T-helper 2 cell treated with Interferon-gamma antibody and Interleukin-4, amounts not matched to agents 5 μg/mL and 100 μg/mL, for 36 hours (primary cell): ENCODE measurements at places on chromosomes 4 and X.

DNA sequence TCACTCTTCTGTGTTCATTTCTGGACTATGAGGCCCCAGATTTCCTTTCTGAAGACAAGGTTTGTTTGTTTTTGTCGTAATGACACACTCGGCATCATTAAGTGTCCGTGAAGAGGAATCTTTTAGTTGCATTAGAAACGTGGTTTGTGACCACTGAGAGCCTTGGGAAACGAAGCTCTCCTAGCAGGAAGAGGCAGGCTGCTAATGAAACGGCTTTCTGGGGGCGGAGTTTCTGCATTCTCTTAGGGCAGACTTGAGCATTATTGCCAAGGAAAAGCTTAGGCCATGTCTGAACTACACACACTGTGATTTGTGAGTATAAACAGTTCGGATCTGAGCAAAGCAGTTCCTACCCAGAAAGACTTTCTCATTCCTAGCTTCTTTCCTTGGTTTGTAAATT, 64.0 kb downstream of the SOX3 start:
- no peak for DNase-seq

- DNase-seq, result no peak
Measured at GRCh38 chr4:472881-473569, 25.9 kb downstream of the ZNF721 start.

- DNase-seq, result no peak
Measured at GRCh38 chr4:87679449-87680169, 29.5 kb downstream of the DMP1 start.

DNA sequence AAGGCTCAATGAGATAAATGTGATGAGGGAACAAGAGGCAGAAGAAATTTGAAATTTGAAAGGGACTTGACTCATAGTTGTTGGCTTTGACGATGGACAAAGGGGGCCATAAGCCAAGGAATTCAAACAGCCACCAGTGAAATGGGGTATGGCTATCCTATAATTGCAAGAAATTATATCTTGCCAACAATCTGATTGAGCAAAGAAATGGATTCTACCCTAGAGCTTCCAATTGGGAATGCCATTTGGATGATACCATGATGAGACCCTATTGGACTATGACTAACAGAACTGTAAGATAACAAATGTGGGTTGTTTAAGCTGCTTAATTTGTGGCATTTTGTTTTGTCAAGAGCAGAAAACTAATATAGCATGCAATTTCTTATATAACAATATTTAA, 270.1 kb upstream of the ARSJ start:
- DNase-seq, result no peak

DNA sequence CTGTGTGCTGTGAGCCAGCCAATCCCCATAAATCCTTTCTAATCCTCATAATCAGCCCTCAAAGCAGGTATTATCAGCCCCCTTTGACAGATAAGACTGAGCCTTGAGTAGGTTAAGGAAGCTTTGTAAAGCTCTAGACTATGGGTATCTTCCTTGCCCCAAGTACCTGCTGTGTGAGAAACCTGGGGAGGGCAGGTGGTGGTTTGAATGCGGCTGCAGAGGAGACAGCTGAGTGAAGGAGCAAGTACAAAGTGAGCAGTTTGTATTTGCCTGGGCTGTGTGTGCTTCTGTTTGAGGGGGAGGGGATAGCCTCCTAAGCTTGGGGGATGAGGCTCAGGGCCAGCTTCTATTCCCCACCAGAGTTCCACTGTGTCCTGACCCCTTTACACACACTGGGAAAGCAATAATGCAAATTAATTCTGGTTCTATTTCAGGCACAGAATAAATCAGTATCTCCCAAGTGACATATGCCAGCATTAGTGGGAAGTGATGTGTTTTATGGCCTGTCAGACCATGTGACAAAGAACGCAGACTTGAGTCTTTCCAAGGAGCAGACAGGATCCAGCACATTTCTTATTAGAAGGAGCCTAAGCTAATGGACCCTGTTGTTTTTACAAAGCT, 63.5 kb downstream of the EVC start:
- DNase-seq, result no peak

DNA sequence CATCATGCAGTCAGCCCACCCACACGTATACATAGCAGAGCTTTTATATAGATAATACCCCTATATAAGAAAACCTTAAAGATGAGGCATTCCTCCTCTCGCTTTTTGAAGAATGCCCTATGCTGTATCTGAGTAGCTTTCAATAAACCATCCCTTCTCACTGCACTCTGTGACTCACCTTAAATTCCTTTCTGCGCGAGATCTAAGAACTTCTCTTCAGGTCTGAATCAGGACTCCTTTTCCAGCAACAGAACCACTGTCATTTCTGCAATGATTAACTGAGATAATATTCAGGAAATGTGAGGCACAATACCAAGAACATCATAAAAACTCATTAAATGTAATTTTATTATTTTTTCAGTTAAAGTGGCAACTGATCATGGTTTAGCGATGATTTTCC, 76.4 kb upstream of the DCLK2 start:
- no peak for DNase-seq

DNA sequence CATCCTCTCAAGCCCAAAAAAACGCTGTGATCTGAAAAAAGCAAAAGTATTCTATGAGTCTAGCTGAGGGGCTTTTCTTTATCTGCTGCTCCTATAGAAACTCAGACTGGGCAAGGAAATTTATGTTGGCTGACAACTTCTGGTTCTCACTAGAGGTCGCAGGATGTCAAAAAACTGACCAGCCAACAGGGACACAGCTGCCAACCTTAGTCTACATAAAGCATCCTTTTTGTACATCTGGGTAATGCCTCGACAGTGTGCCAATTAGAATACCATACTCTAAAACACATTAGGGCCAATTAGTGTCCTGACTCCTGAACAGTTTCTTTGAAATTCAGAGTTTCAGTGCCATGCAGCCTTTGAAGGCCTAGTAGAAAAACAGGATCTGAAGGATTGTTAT, 8.8 kb upstream of the TLL1 start:
- no peak for DNase-seq

DNA sequence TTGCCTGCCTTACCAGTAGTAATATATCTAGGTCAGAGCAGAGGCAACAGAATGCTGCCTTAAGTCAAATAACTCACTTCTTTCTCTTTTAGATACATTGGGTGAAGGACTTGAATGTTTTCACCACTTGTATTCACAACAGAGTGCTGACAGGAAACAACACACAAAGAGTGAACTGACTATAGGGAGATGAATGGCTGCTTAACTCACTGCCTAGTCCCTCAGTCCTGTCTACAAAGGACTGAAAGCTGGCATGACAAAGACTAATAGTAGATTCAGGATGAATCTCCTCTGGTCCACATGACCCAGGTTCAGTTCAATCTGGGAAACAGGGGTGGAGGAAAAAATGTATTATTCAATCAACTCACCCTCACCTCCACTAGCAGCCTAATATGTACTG, 134.2 kb downstream of the GALNTL6 start:
- DNase-seq, result no peak

DNA sequence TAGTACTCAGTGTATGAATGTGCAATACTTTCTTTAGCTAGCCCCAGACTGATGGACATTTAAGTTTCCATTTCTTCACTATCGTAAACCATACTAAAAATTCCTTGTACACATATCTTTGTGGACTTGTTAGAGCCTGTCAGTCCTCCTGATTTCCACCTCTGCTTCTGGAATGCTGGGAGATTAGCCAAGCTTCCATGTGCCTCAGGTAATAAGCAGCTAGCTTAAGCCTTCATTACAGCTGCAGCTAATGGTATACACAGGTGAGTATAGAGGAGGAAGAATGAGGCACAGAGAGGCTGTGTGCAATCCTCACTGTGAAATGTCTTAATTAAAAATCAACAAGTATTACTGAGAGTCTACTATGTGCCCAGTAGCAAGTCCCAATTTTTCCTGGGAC, 9.8 kb downstream of the SMIM9 start:
- DNase-seq, result no peak

DNA sequence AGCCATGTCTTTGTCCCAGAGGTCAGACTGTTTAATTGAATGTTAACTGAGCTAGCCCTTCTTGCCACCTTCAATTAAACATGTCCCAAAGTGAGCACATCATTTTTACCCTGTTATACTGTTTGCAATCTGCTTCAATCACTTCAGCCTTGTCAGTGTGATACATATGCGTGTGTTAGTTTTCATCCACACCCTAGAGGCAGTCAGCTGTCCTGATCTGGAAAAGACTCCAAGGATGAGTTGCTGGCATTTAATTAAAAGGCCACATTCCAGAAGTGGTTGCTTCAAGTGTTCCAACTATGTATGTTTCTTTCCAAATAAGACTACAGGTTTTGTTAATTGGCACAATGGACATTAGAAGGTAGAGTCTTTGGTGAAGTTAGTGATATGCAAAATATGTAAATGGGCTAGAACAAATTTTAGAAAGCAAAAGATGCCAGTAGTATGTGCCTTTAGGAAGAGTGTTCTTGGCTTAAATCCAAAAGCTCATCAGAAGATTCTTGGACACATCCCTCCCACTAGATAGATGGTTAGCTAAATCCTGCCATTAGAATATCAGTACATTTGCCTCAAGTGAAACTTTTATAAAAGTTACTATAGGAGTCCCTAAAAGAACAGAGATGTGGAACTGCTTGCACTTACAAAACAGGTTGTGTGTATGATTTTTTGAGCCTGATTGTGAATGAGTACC, 79.5 kb upstream of the SLIT2 start:
- DNase-seq, result no peak

DNA sequence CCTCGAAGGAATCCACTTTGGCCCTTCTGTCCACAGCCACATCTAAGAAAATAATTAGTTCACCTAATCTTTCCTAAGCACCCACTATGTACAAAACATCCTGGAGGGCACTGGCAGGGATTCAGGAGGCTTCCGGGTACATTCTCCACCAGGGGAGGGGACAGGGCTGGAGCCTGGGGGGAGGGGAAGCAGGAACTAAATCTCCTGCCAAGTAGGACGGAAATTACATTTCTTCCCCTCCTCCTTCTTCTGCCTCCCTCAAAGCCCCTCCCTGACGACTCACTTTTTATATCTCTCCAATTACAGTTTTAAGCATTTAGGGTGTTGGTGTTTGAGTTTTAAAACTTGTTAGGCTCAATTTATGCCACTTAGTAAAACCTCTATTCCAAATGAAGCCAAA, 203.1 kb downstream of the BCOR start:
- no peak for DNase-seq
